ENCODE measurements at places on chromosomes 12 and 14.

GRCh38 chr12:50149311-50149710 lies 17.9 kb downstream of the CERS5 start:
- no peak for DNase-seq

GRCh38 chr12:49648712-49649003 lies 25.3 kb downstream of the PRPF40B start:
- DNase-seq, result no peak

GRCh38 chr14:103514596-103515421 lies 7.8 kb downstream of the CKB start:
- no peak for DNase-seq

- no peak for DNase-seq
Observed at GRCh38 chr12:127688906-127689428, 578.0 kb upstream of the TMEM132C start.

- DNase-seq, result no peak
Observed at GRCh38 chr14:55370883-55371455, 40.7 kb downstream of the ATG14 start.

- no peak for DNase-seq
Observed at GRCh38 chr14:104264495-104265265, 126.3 kb downstream of the KIF26A start.

- no peak for DNase-seq
Observed at GRCh38 chr14:61430066-61430757, 108.8 kb downstream of the PRKCH start.

DNA sequence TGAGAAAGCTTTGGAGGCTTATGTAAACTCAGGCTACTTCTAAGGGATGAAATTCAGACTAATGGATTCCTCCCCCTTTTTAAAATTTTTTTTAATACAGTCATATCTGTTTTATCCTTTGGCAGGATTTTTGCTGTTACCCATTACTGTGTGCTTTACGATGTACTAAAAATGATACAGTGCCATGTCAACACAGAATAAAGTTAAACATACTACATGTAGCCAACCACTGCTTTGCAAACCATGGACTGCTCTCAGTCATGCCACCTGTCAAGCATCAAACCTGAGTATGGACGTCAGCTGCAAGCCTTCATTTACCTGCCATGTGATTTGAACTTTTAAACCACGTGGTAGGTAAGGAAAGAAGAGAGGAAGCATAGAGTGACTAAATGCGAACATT lies 325.8 kb downstream of the FUT8 start:
- no peak for DNase-seq

DNA sequence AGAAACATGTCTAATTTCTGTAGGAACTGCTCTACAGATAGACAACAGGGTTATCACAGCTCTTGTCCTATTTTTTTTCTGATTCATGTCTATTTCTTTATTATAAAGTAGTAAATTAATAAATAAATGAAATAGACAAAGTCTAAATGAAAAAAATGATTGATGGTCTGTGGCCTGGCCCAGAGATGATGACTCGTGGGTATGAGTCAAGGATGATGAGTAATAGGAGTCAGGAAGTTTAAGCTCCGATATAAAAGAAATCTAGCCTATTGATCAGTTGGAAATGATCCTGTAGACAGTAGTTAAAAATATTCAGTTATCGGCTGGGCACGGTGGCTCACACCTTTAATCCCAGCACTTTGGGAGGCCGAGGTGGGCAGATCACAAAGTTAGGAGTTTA lies 90.6 kb upstream of the RTL1 start:
- DNase-seq, result no peak

DNA sequence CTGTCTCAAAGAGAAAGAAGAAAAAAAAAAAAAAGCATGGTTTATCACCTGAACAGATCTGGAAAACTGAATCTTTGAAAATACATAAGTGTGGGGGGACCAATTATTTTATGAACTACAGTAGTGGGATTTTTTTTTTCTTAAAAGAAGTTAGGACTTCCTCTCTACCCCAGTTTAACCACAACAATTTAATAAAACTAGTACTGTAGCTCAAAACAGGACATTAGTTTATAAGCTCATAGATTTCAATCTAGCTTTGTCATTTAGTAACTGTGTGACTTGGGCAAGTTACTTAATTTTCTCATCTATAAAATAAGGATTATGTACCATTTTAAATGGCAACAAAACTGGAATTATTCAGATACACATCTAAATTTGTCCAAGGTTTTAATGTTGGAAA lies 23.5 kb upstream of the ARID4A start:
- no peak for DNase-seq

- DNase-seq, result no peak
Observed at GRCh38 chr14:72169521-72169920, 237.3 kb downstream of the RGS6 start.
